Renal cortical epithelial cell (primary cell): ENCODE measurements at places on chromosomes 3 and 15. TPM values are rescaled to one million over a fixed set of nuclear protein-coding genes. Genes with fewer than 3 reads are reported as not detected.

Gene RAD51
- total RNA-seq, result 0.85 and 5.6 TPM in 2 replicates

Gene SLC27A2
- total RNA-seq, result 2.8 and 6.8 TPM in 2 replicates

Gene CADPS
- not detected in 2 replicates for total RNA-seq

Gene ISL2
- total RNA-seq, result 0.05 and 0.87 TPM in 2 replicates

Gene GXYLT2
- total RNA-seq, result 1.0 and 7.0 TPM in 2 replicates

Gene ESYT3
- total RNA-seq, result 1.2 and 2.3 TPM in 2 replicates

Gene CX3CR1
- 0.17 TPM in 1 of 2 replicates, not detected in the other for total RNA-seq

Gene FANCI
- 7.4 and 32.1 TPM in 2 replicates for total RNA-seq

Gene IL17RB
- 1.4 and 10.9 TPM in 2 replicates for total RNA-seq

Gene ETV5
- total RNA-seq, result 10.5 and 17.5 TPM in 2 replicates
